ENCODE measurements at places on chromosomes 16 and 17.

- no peak for DNase-seq
These were observed 3.4 kb downstream of the DNAJA2 start for GRCh38 chr16:46970089-46970488.

DNA sequence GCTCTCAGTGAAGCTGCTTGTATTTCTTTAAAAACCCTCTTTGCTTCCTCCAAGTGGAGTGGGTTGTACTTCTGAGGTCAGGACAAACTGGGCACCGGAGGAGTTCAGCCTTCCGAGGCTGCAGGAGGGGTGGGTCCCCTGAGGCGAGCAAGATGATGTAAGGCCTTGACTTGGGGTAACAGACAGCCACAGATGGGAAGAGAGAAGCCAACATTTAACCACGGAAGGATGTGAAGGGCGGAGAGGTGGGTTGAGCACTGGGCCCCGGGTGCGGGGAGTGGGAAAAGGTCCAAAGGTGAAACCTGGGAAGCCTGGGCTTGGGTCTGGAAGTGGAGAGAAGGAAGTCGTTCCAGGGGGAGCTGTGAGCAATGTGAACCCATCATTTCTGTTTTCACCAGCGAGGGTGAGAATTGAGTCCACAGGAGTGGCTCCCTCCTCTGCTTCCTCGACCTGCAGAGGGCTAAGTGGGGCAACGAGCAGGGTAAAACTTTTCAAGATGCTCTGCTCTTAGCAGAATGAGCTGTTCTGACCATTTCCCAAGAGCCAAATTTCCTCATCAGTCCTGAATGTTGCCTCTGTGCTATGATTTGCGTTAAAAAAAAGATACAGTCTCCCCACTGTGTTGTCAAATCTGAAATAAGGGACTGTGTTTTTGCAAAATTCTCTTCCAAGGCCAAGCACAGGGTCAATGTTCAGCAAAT, 137.7 kb upstream of the CRHR1 start:
- no peak for DNase-seq

- no peak for DNase-seq
These were observed 101.5 kb downstream of the CLEC16A start for GRCh38 chr16:11045846-11046245.

DNA sequence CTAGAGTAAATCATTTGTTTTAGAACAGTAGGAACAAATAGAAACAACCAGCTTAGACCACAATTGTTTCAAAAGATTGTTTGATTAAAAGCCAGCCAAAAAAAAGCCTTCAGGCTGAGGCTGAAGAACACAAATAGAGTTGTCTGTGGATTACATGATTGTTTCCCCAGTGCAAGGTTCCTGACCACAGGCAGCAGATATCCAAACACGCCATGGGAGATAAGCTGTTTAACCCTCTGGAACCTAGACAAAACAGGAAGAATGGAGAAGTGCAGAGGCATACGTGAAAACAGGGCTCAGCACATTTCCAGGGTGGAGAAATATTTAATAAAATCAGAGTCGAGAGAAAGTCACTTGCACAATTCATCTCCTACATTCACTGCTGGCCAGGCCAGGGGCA, 21.0 kb downstream of the ATPAF2 start:
- DNase-seq: no peak

DNA sequence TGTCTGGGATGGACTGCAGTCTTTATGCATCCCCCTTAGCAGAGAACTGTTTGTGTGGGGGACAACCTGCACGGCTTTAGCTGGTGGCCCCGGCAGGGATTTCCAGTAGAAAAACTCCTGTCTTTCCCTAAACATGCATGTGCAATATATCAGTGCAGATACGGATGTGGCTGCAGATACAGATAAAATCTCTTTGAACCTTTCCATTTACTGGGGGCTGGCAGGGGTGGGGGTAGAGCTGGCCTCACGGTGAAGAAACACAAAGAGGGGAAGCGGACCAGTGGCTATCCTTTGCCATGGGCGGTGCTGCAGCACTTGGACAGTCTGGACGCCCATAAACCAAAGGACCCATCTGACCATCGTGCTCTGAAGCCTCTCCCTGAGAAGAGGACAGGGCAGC, 201.3 kb downstream of the ZFHX3 start:
- DNase-seq: no peak

- no peak for DNase-seq
These were observed 35.8 kb upstream of the ADGRG1 start for GRCh38 chr16:57592591-57593003.

DNA sequence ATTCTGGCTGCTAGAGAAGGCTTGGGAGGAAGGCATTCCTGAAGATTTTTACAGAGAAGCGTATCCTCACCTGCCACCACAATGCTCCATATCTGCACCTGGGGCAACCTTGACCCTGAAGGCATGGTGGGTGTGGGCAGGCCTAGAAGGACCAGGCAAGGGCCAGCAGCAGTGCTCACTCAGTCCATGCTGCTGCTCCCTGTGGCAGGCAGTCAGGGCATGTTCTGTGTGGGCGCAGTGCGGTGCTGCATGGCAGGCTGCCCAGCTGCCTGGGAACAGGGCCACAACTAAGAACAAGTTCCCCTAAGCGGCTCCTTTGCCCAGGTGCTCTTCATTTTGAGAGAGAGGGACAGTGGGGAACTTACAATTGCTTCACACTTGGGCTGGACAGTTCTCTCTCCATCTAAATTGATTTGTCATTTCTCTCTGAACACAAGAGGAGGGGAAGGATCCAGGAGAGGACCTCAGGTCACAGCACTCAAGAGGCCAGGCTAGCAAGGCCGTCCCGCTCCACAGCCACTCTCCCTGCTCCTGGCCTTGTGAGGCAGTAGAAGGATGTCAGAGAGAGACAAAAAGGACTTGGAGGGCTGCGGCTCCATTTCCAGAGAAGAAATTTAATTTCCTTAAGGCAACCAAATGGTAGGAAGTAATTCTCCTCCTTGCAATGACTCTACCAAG, 158.8 kb downstream of the AATF start:
- DNase-seq: no peak

DNA sequence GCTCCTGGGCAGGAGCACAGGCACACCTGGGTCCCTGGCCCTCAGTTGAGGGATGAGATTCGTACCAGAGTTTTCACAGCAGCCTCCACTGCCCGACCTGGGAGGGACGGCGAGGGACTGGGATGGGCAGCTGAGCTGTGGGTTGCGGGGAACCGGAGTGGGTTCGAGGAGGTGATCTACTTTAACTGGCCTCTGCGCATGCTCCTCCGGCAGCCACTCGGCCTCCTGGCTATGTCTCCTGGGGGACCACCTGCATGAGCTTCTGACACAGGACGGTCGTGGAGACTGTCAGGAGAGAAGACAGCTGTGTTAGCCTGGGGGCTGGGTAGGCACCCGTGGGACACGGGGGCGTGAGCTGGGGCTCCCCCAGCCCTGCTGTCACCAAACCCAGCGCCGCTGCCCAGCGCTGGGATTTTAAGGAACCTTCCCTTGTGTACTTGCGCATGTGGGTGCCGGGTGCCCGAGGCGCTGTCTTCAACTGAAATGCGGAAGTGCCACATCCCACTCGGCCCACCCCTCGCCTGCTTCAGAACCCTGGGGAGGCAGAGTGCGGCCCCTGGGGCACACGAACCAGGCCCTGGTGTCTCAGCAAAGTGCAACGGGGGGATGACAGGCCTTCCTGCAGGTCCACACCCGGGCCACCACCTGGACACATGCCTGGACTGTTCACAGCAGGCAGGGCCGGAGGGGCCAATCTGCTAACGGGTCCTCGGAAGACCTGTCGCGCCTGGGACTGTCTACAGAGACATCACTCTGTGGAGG, 36.4 kb downstream of the SLC7A5 start:
- no peak for DNase-seq

- no peak for DNase-seq
These were observed 1.9 kb upstream of the TUBB3 start for GRCh38 chr16:89921131-89921701.

- DNase-seq: no peak
These were observed 81.5 kb downstream of the CA4 start for GRCh38 chr17:60231234-60231633.

All from esophagus squamous epithelium (tissue), 5 donors.